ENCODE measurements at places on chromosomes 6 and 20. TPM values are rescaled to one million over a fixed set of nuclear protein-coding genes. Genes with fewer than 3 reads are reported as not detected.

DNA sequence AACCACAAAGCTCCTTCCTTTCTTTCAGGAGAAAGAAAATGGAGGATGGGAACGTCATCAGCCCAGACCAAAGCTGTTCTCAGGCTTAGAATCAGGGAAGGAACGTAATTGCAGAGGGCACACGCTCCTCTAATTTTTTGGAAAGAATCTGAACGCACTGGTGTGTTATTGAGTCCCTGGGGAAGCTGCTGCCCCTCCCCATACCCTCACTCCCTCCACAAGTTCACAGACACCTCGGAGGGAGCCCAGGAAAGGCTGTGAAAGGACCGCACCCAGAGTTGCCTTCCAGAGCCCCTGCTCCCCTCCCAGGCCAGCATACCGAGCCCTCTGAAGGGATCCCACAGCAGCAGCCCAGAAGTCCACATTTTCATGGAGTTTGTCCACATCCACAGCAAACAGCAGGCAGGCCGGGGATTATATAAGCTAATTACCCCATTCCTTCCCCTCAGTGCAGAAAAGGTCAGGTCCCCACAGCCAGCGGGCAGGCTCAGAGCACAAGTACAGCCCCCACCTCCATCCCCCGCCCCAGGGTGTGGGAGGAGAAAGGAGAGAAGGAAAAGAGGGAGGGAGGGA is 53.7 kb downstream of the ANKRD60 start:
- H3K4me1 ChIP-seq, result peaks cover 14% of the 10 kb centered on the region
- H3K27me3 ChIP-seq, result peaks cover 38% of the 10 kb centered on the region

DNA sequence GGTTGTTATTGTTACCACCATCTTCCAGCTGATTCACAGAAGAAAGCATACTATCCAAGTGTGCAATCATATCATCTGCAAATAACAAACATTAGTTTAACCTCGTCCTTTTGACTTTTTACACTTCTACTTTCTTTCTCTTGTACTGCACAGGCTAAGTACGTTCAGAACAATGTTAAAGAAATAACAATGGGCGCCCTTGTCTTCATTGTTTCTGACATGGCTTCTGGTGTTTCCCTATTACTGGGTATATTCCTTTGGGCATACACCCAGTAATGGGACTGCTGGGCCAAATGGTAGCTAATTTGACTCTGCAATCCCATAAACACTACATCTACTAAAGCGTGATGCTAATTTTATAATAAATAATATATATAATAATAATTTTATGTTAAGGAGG is 146.7 kb downstream of the GJA10 start:
- H3K27ac ChIP-seq, result no peak overlapping the region
- H3K4me3 ChIP-seq, result no peak overlapping the region
- peaks cover 12% of the 10 kb centered on the region for H3K4me1 ChIP-seq

DNA sequence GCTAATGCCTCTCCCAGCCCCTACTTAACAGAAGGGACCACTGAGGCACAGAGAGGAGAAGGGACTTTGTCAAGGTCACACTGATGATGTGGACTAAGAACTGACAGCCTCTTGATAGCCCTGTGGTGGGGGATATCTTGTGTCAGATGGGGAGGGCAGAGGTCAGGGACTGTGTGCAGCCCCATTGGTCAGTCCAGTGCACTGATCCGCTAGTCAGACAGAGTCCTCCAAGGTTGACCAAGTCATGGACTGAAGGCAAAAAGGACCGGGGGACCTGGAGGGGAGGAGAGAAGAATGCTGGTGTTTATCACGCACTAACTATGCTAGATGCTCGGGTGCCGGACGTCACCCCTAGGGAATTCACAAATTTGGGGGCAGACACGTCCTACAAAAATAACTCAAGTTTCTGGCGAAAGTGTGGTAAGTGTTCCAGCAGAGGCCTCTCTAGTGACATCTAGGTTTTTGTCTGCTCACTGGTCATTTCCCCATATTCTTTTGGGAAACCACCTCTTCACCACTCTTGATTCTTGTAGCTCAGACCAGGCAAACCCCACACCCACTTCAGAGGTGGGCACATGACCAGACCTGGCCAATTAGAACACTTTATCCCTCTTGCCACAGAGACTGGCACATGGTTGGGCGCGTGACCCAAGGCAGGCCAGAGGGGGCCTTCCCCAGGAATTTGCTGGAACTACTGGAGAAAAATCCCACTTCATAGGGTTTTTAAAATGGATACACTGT is 21.0 kb downstream of the TCF15 start:
- H3K36me3 ChIP-seq, result no peaks in the 10 kb centered on the region
- no peak overlapping the region for H3K27ac ChIP-seq
- no peaks in the 10 kb centered on the region for H3K4me1 ChIP-seq

GRCh38 chr20:63968928-63969760 is 586 bp downstream of the ZNF512B start:
- peaks cover under 1% of the 10 kb centered on the region for H3K36me3 ChIP-seq
- H3K27me3 ChIP-seq, result peaks cover 4% of the 10 kb centered on the region
- peak overlapping the region; percentile 57 for H3K27ac ChIP-seq
- no peak for DNase-seq

- no peaks in the 10 kb centered on the region for H3K27me3 ChIP-seq
- peaks cover under 1% of the 10 kb centered on the region for H3K4me1 ChIP-seq
- no peak for DNase-seq
- no peak overlapping the region for H3K4me3 ChIP-seq
- H3K36me3 ChIP-seq, result no peaks in the 10 kb centered on the region
- H3K27ac ChIP-seq, result no peak overlapping the region
These were observed 5.8 kb upstream of the SLC18B1 start for GRCh38 chr6:132804251-132804650.

The IMPG1 gene
- total RNA-seq, result not detected

Measured in T-cell (primary cell).